GM13976 (cell line): ENCODE measurements at places on chromosomes 7 and 10.

- DNase-seq, result no peak
These were observed 2.5 kb upstream of the LAMB4 start for GRCh38 chr7:108132551-108133265.

DNA sequence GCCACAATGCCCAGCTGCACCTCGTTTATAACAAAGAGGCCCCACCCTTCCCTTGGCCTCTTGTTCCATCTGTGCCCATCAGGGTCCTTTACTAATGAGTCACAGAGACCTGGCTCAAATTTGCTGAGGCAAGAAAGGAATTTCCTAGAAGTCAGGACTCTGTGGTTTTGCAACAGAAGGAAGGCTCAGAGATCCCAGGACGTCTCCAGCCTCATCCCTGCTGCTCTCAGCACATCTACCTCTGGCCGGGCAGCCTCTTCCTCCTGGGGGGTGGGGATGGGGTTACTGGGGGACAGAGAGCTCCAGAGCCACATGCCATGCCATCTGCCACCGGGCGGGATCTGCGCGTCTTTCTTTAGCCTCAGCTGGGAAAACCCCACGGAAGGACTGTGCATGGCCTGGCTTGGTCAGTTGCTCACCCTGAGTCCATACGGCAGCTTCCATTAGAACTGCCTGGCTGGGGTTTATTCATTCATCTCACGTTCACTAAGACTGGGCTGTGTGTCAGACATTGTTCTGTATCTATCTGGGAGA lies 41.9 kb upstream of the PSMG3 start:
- DNase-seq, result no peak

DNA sequence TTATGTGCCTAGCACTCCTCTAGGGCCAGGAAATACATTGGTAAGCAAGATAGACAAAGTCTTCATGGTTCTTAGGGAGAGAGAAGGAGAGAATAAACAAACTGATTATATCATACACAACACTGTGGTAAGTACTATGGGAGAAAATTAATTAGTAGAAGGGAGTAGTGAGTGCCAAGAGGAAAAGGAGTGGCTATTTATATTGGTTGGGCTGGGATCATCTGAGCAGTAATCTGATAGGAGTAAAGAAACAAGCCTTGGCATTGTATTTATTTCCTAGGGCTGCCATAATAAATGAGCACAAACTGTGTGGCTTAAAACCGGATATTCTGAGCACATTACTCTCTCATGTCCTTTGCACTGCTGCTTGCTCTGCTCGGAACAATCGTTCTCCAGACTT lies 158.1 kb upstream of the PHF14 start:
- no peak for DNase-seq

- DNase-seq, result no peak
These were observed 19.0 kb upstream of the FAM20C start for GRCh38 chr7:173209-173918.

DNA sequence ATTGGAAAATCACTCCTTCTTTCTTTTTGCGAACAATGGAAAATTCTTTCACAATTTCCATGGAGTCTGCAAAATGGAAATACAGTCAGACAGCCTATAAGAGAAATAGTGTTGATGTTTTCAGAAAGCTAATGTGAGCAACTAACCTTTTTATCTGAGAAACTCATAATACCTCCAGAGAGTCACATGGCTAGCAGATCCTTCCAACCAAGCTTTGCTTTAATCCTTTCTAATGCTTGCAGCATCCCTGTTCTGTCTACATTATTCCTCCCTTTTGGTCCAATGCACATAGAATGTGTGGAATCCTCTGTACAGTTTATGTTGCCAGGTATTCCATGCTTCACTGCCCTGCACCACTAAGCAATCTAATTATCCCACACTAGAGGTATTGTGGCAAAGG lies 717.5 kb upstream of the LRRN3 start:
- DNase-seq, result no peak

DNA sequence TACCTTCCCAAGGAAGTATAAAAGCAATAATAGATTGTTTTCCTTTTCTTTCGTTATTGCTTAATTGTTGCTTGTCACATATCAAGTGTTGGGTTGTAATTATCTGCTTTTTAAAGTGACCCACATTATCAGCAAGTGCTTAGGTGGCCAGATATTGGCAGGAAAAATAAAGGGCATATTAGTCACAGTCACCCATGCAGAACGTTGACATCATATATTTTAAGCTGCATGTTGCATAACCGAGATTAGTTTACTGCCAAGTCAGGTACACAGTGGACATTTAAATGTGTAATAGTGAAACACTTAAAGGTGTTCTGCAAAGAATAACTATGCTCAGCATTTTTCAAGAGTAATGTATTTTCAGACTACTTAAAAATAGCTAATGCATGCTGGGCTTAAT lies 11.4 kb downstream of the NEBL start:
- DNase-seq, result no peak

DNA sequence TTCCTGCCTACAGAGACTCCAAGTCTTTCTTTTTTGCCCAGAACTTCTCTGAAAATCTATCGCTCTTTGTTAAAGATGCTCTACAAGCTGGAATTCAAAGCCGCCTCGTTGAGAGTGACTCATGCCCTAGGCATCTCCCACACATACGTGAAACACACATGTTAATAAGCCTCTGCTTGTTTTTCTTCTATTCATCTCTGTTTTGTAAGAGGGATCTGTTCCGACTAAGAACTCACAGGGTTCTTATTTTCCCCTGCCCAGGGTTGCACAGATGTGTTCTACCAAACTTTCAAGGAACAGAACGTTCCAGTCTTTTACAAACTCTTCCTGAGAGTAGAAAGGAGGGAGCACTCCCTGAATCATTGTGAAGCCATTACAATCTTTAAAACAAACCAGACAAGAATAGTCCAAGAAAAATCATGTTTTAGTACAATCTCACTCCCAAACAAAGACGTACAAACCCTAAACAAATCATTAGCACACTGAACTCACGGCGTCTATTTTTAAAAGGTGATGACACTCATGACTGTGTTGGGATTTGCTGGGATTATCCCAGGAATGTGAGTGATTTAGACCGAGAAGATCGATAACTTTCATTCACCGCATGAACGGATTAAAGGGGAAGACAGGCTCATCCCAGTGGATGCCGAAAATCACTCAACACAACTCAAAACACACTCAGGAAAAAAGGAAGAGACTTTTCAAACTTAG lies 55.3 kb upstream of the INPP5A start:
- DNase-seq, result no peak

DNA sequence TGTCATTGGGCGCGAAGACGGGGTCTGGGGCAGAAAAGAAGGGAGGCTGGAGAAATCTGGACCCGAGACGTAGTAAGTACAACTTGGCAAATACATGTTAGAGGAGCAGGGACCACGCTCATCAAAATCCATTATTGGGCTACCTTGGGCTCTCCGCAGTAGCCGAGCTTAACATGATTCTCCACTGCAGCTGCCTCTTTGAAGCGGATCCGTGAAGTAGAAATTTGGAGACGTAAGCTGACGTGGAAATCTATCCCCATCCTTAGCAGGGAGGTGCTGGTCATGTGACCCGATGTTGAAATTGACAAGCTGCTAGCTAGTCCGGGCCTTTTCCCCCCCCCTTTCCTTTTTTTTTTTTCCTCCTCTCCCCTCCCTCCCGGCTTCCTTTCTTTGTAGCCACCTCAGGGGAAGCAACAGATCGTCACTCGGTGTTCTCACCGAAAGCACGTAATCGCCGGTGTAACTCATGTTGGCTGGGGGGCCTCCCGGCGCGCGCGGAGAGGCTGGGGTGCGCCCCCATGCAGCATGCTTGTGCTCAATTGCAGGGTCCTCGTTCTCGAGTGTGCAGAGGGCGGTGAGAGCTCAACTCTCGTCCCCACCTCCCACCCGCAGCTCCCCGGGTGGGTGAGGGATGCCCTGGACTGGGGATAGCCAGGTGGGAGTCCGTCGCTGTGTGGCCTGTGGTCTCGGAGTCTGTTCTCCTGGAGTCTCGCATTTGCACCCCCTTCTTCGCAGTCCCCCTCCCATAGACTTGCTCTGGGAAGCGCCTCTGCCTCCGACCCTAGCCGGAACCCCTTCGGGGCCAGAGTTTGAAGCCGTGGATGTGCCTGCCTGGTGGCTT lies at the start of gene HOXA11:
HOXA11 (minus strand) TSS at position 220 of the 841 bp plus-strand sequence; CDS start at position 132, 88 bp downstream.
- DNase-seq, result no peak
